Epithelial cell of proximal tubule (primary cell): ENCODE measurements at places on chromosomes 5 and 9. TPM values are rescaled to one million over a fixed set of nuclear protein-coding genes. Genes with fewer than 3 reads are reported as not detected.

DNA sequence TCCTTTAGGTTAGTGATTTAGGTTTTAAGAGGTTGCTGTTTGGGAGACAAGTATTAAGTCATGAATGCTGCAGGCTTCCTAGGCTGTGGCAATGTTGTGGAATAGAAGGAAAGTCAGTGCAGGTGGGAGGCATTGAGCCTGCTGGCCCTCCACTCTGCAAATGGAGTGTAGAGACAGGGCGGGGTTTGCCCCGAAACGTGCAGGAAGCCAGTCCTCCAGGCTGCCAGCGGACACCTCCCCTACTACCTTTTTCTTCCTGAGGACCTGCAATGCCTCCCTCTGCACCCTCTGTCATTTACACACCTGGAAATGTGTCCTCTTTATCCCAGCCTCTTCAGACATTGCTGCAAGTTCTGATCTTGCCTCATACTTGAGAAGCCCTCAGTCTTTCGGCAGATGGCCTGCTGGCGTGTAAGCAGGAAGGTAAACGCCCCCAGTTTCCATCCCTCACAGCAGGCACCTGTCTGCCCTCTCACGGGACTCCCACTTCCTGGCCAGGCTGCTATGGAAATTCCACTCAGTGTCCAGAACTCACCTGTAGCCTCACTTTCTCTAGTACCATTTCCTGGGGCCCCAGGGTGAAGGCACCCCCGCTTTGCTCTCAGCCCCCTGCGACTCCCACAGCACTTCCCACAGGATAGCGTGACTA, 81.6 kb upstream of the BOD1 start:
- no peak for DNase-seq

- no peak for DNase-seq
Measured at GRCh38 chr5:135149956-135150723, 116.1 kb upstream of the PITX1 start.

IFNE gene
- not detected in 2 replicates for total RNA-seq

GRCh38 chr5:116864157-116864837, 289.7 kb upstream of the SEMA6A start:
- DNase-seq: no peak

- no peak for DNase-seq
Measured at GRCh38 chr5:148909766-148910165, 83.4 kb downstream of the ADRB2 start.

GRCh38 chr9:69324549-69325401, at the start of gene ENTREP1:
Gene ENTREP1 (plus strand): TSS chr9:69325215. CDS start chr9:69325310, 95 bp downstream.
- DNase-seq: no peak

GRCh38 chr5:65382582-65382981, 99.1 kb downstream of the ADAMTS6 start:
- no peak for DNase-seq

DNA sequence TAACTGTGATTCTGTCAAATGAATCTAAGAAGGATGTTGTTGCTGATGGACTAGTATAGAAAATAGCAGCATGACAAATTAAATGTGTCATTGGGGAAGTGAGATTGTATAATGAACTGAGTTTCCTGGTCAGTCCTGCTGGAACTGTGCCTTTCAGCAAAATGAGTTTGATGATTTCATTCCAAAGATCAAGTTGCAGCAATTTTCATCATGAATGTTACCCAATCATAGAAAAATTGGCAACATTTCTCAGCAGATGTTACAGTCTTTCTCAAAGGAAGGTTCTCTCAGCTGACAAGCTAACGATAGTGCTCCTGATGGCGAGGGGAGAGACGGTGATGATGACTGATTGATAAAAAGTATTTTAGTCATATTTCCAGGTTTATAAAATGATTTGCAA, 10.7 kb downstream of the PCDHAC2 start:
- DNase-seq: no peak

GRCh38 chr5:177388521-177389052, 4.4 kb downstream of the SLC34A1 start:
- DNase-seq: no peak

DNA sequence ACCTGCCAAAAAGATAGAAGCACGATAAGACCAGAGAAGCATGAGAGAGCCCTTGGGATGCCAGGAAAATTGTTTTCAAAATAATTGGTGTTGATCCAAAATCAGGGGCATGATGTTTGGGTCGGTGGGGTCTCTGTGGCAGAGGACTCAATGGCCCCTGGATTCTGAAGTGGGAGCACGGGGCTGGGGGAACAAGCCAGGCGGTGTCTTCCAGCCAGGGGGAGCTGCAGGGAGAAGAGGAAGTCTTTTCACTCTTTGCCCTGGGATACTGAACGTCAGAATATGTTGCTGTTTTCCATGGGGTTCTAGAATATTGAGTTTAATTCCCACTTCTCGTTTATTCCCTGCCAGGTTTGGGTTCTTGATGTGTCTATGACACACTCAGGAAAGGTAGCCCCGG, 20.4 kb downstream of the TSPAN17 start:
- DNase-seq: no peak

GRCh38 chr5:90747693-90748092, 189.1 kb downstream of the ADGRV1 start:
- DNase-seq: no peak

GRCh38 chr5:65651144-65651543, 26.3 kb downstream of the SHLD3 start:
- no peak for DNase-seq

DNA sequence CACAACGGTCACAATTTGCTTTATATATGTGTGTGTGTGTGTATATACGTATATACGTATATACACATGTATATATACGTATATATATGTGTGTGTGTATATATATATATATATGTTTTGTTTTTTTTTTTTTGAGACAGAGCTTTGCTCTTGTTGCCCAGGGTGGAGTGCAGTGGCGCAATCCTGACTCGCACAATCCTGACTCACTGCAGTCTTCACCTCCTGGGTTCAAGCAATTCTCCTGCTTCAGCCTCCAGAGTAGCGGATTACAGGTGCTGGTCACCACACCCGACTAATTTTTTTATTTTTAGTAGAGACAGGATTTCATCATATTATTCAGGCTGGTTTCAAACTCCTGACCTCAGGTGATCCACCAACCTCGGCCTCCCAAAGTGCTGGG, 3.1 kb downstream of the RNF38 start:
- no peak for DNase-seq

DNA sequence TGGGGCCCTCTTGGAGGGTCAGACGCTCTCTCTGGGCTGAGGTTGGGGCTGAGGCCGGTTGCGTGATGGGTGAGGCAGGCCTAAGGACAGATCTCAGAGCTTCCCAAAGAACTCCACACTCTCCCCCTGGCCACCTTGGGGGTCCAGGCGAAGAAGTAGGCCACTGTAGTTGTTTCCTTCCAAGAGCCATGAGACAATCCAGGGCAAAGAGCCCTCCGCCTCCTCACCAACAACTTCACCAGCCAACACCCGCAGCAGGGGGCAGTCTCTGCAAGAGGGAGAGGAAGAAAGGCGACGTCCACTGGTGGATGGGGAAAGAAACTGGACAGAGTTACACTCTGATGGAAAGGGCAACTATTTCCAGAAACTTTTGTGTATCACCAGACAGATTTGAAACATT, 10.7 kb downstream of the SLC35A4 start:
- DNase-seq: no peak

DNA sequence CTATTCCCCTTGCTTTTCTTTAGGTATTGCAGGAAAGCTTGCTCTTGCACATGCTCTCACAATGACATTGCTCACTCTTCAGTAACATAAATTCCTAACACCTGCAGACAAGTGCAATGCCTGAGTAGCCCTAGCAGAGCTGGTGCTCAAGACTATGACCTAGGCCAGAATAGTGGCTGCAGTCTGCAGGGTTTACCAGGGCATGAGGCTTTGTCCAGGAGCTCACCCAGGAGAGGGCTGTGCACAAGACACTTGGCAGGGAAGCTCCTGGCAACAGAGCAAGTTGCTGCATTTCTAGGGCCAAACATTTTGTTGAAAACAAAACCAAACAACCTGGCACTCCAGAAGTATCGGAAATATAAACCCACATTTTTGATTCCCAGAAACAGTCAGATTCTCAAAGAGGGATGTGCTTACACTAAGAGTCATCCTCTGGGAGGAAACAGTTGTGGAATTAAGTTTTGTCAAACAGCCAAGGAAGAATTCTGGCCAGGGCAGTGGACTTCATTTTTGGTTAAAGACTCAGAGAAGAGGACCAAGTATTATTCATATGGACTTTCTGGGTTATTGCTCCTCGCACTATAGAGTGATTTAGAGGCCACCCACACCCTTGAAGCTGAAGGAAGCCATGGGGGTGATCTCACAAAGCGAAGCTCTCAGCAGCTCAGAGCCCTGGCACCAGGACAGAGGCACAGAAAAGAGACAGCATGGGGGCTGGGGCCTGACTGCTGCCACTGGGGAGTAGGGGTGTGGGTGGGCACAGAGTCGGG, 44.9 kb downstream of the MACROH2A1 start:
- no peak for DNase-seq

SLC24A2 gene
- total RNA-seq: not detected in 2 replicates
